ENCODE measurements at places on chromosomes 16 and 17. TPM values are rescaled to one million over a fixed set of nuclear protein-coding genes. Genes with fewer than 3 reads are reported as not detected.

The TBC1D3I gene
- 0.11 TPM for total RNA-seq

The TMEM204 gene
- not detected for total RNA-seq

The PRAC2 gene
- total RNA-seq: not detected

DNA sequence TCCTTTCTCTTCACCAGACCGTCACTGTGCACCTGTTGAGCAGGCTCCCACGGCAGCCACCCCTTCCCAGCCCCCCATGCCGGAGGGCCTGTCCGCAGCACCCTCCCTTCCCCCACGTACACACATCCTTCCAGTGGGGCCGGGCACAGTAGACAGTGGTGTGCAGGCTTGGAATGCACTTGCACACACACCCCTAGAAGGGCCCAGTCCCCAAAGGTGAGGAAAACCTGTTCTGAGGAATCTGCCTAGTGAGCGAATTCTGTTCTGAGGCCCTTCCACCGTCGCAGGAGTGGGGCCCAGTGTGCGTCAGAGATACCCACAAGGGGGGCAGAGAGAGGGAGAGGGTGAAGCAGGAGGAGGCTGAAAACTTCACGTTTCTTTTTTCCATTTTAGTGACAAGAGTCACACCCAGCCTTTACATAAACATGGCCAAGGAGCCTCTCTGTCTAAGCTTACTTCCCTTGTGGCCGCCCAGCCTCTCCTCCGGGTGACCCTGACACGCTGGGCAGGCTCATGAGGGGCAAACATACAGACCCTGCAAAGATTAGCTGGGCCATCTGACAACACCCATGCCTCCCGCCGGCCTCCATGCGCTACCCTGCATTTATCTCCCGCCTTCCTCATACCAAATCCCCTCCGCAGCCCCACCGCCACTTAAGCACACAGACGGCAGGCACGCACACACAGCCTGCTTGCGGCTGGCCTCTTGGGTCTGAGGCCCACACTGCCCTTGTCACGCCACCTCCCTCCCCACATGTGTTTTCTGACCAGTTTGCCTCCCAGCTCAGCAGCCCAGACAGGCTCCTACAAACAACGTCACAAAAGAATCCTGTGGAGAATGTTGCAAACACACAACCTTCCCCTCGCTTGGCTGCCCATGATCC is 1.8 kb downstream of the ZBTB4 start:
- no peaks in the 10 kb centered on the region for H3K27me3 ChIP-seq
- H3K36me3 ChIP-seq: no peaks in the 10 kb centered on the region
- H3K27ac ChIP-seq: peak overlapping the region; percentile 67
- peak overlapping the region; percentile 69 for H3K4me3 ChIP-seq

DNA sequence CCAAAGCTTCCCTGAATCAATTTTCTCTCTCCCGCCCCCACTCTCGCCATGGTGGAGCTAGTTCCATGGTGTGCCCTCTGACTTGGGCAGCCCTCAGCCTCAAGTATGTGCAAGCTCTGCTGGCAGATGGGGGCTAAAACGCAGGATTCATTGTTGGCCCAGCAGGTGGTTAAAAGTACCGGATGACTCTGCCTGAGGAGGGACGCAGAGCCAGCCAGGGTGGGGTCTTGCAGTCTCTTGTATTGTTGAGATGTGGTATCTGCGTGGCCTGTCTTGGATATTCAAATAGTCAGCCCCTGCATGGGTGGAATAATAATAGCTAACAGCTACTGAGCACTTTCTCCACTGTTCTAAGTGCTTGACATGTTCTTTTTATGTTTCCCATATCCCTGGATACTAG is 36.7 kb upstream of the CPNE2 start:
- H3K36me3 ChIP-seq: peaks cover 3% of the 10 kb centered on the region
- no peaks in the 10 kb centered on the region for H3K27me3 ChIP-seq
- peaks cover 2% of the 10 kb centered on the region for H3K4me1 ChIP-seq
- no peak overlapping the region for H3K27ac ChIP-seq
- no peak for DNase-seq
- H3K4me3 ChIP-seq: no peak overlapping the region

DNA sequence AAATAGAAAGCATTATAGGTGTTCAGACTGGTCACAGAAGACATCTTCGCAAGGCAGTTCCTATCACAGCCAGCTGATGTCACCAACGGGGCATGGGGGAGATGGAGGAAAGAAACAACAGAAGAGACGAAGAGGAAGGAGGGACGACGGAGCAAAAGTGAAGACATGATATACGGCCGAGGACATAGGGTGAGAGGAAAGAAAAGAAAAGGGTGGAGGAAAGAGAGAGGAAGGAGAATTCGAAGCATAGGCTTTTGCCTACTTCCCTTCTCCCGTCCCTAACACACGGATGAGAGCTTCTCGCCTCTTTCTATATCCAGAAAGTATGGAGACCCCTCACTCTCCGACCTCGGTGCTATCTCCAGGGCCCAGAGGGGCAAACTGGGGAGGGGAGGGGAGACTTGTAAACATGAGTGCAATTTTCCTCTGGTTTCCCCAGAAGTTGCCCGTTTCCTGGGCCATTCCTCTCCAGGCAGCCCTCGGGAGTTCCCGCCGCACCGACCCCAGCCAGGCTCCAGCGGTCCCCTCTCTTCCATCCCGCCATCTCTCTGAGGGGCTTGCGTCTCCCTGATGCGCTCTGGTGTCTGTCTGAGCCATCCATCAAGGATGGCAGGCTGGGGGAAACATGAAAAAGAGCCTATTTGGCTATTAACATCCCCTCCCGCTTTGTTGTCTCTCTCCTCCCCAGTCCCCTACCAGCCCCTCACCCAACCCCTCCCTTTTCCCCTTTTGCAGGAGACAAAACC is 26.0 kb downstream of the COPZ2 start:
- H3K27me3 ChIP-seq: peaks cover 6% of the 10 kb centered on the region
- H3K27ac ChIP-seq: no peak overlapping the region
- peaks cover 10% of the 10 kb centered on the region for H3K4me1 ChIP-seq
- H3K4me3 ChIP-seq: peak overlapping the region; percentile 47
- peak; percentile 22 for DNase-seq

The FLII gene
- total RNA-seq: 257 TPM

- H3K36me3 ChIP-seq: no peaks in the 10 kb centered on the region
- no peak overlapping the region for H3K4me3 ChIP-seq
- H3K27me3 ChIP-seq: peaks cover 24% of the 10 kb centered on the region
- DNase-seq: no peak
- no peak overlapping the region for H3K27ac ChIP-seq
Measured at GRCh38 chr16:85935391-85935973, 36.5 kb downstream of the IRF8 start.

DNA sequence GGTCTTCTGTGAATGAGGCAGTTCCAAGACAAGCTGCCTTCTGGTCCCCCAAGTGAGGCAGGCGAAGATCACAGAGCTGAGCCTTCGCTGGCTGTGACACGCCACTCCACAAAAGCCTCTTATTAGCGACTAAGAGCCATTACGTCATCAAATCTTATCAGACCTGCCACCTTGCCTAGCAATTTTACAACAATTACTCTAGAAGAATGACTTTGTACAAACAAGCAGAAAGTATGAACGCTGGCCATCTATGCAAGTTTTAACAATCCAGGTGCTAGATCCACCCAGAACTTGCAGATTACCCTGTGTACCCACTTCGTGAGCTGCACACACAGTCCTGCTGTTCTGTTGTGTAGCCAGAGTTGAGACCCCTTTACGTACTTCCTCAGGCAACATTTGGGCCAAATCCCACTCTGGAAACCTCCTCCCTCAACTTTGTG is 3.8 kb upstream of the ICAM2 start:
- H3K36me3 ChIP-seq: no peaks in the 10 kb centered on the region
- DNase-seq: no peak
- H3K4me1 ChIP-seq: no peaks in the 10 kb centered on the region

The KRT20 gene
- total RNA-seq: not detected

The TBC1D28 gene
- not detected for total RNA-seq

DNA sequence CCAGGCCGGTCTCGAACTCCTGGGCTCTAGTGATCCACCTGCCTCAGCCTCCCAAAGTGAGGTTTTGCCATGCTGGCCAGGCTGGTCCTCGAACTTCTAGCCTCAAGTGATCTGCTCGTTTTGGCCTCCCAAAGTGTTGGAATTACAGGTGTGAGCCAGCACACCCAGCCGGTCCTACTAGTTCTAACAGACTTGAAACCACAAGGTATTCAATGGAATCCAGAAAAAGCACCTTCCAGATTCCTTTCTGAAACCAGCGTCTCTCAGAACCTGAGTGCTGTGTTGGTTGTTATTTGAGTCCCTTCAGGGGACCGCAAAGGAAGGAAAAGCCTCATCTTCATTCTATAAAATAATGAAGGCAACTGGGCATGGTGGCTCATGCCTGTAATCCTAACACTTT is 4.1 kb downstream of the KRABD2 start:
- peaks cover 14% of the 10 kb centered on the region for H3K4me1 ChIP-seq
- no peak overlapping the region for H3K27ac ChIP-seq
- no peak for DNase-seq
- H3K36me3 ChIP-seq: peaks cover 20% of the 10 kb centered on the region
- no peak overlapping the region for H3K4me3 ChIP-seq
- no peaks in the 10 kb centered on the region for H3K27me3 ChIP-seq

DNA sequence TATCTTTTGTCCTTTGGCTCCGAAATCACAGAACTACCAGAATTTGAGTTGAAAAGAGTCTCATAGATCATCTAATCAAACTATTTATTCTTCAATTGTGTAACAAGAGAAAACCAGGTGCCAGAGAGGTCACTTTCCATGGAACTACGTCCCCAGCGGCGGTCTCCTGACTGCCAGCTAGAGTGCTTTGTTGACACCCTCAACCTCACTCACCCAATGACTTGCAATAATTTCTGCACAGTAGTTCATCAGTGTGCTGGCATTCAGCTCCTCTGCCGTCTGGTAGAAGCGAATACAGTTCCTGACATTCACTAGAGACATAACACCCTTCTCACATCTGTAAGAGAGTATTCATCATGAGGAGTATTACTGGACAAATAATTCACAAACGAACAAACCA is 54.2 kb downstream of the ANKFY1 start:
- no peak overlapping the region for H3K4me3 ChIP-seq
- H3K36me3 ChIP-seq: peaks cover 20% of the 10 kb centered on the region
- peaks cover 12% of the 10 kb centered on the region for H3K4me1 ChIP-seq
- DNase-seq: no peak

- no peaks in the 10 kb centered on the region for H3K4me1 ChIP-seq
- no peaks in the 10 kb centered on the region for H3K36me3 ChIP-seq
- DNase-seq: no peak
- no peak overlapping the region for H3K27ac ChIP-seq
Measured at GRCh38 chr16:62966626-62967025, 930.4 kb upstream of the CDH8 start.

DNA sequence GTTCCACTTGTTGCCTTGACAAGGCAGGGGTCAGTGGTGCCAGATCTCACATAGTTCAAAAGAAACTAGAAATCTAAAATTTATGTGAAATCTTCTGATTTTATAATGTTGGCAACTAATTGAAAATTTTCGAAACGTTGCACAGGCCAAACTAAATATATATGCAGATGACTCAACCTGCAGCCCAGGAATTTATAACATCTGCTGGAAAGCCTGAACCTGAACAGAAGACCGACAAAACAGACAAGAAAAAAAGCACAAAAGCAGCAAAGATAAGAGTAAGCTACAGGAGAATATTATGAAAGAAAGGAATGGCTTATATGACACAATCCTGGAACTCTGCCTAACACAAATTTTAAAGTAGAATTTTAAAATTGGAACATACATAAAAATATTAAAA is 207.6 kb downstream of the CEP112 start:
- no peaks in the 10 kb centered on the region for H3K36me3 ChIP-seq
- no peak overlapping the region for H3K4me3 ChIP-seq
- no peak overlapping the region for H3K27ac ChIP-seq
- H3K4me1 ChIP-seq: no peaks in the 10 kb centered on the region
- peak; percentile 51 for DNase-seq
- H3K27me3 ChIP-seq: no peaks in the 10 kb centered on the region

DNA sequence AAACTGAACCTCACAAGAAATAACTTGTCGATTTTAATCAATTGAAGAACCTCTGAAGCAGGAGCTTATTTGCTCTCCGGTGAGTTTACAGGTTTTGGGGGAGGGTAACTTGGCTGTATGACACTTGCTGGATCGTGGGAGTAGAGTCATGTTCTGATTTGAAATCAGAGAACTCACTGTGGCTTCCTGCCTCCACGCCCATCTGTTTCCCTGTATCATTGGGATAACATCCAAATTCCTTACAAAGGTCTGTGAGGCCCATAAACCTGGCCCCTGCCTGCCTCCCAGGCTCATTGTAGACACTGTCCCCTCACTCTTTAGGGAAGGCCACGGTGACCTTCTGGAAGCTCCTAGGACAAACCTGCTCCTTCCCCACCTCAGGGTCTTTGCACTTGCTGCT is 48.3 kb downstream of the C17orf67 start:
- H3K4me3 ChIP-seq: no peak overlapping the region
- H3K27me3 ChIP-seq: peaks cover 20% of the 10 kb centered on the region
- H3K36me3 ChIP-seq: no peaks in the 10 kb centered on the region
- H3K4me1 ChIP-seq: peaks cover 26% of the 10 kb centered on the region
- peak; percentile 45 for DNase-seq

Data from astrocyte (in vitro differentiated cells and primary cell).